NCI-H2029 treated with DMSO at 0.1 percent for 48 hours (cell line): ENCODE measurements at places on chromosomes 5 and 9.

GRCh38 chr9:77956555-77956954 lies 75.1 kb downstream of the GNAQ start:
- DNase-seq: no peak

GRCh38 chr9:14156046-14156445 lies 157.9 kb downstream of the NFIB start:
- DNase-seq: no peak

DNA sequence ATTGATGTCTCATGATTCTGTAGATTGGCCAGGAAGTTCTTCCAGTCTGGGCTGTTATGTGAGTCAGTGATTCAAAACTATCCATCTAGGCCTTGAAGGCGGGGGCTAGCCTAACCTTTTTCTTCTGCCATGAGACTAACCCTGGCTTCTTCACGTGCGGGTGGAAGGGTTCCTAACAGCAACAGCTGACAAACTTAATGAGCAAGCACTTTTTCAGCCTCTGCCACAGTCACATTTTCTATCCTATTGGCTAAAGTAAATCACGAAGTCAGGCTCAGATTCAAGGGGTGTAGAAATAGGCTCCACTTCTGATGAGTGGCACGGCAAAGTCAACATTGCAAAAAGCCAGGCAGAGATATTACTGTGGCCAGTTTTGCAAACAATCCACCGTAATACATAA lies 68.4 kb downstream of the STK32A start:
- peak; percentile 87 for DNase-seq

- DNase-seq: no peak
Measured at GRCh38 chr9:105232207-105232606, 12.2 kb upstream of the SLC44A1 start.

DNA sequence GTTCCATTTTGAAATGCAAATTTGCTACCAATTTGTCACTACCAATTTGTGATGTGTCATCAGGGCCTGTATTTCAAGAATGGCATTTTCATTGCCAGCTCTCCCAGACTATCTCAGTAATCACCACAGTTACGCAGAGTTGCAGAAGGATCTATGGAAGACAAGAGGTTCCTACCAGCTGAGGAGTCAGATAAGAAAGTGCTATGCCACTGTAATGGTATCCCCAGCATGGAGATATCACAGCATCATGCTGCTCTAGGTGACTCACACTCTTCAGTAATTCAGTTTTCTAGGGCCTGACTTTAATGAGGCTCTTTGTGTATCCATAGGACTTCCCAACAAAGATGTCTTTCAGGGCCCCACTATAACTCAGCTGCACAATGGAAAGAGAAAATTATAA lies 490.3 kb downstream of the ARHGEF28 start:
- DNase-seq: no peak

DNA sequence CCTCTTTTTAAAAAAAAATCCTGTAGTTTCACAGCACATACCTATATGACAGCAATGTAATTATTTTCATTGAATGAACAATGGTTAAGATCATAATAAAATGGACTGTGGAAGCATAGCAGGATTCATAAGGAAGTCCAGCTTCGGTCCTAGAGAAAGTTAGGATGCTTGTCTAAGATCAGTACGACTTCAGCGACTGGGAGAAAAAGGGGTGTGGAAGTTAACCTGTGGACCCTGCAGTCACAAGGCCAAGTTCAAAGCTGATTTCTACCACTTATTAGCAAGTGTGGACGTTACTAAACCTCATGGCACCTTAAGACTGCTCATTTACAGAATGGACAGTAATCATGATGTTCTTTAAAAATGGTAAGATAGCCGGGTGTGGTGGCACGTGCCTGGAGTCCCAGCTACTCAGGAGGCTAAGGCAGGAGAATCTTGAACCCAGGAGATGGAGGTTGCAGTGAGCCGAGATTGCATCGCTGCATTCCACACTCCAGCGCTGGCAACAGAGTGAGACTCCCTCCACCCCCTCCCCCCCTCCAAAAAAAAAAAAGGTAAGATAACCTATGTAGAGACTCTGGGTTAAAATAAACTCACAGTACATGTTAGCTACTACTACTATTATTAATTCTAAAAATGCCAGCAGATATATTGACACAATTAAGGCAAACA lies 71.6 kb upstream of the PCA3 start:
- no peak for DNase-seq

GRCh38 chr5:170405817-170406216 lies 16.6 kb upstream of the KCNMB1 start:
- DNase-seq: no peak

DNA sequence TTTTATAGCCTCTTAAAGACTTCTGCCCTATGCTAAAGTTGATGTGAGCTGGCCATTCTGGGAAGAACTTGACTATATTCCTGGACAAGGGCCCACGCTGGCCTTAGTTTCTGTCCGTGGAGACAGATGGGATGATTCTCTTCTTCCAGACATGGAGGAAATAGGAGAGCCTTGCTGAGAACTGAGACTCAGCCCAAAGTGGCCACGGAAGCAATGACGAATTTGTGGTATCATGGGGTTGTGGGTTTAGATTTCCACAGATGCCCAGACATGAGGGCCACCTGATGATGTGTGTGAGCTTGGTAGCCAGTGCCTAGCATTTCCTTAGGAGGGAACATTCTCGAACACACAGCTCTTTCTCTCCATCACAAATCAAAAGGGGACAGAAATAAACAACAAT lies 309.1 kb downstream of the NSG2 start:
- DNase-seq: no peak
